ENCODE measurements at places on chromosomes 1 and 21.
A peak's percentile ranks its signal among the peaks of the same experiment; 100 is the strongest.

DNA sequence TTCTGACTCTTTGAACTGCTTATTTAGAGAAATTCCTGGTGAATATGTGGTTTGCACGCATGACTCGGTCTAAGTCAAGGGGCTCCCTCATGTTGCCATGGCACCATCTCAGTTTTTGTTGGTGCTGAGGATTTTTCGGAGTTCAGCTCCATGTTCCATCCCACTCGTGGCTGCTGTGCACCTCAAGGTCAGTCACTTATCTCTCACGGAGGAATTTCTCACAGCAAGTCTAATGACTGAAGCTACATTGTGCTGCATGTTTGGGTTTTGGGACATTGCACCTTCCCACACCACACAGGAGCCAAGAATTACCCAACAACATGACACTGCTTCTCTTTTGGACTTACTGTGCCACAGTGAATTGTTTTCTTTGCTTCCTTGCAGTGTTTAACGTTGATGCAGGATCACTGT is 269.9 kb downstream of the NCAM2 start:
- no peak for DNase-seq

DNA sequence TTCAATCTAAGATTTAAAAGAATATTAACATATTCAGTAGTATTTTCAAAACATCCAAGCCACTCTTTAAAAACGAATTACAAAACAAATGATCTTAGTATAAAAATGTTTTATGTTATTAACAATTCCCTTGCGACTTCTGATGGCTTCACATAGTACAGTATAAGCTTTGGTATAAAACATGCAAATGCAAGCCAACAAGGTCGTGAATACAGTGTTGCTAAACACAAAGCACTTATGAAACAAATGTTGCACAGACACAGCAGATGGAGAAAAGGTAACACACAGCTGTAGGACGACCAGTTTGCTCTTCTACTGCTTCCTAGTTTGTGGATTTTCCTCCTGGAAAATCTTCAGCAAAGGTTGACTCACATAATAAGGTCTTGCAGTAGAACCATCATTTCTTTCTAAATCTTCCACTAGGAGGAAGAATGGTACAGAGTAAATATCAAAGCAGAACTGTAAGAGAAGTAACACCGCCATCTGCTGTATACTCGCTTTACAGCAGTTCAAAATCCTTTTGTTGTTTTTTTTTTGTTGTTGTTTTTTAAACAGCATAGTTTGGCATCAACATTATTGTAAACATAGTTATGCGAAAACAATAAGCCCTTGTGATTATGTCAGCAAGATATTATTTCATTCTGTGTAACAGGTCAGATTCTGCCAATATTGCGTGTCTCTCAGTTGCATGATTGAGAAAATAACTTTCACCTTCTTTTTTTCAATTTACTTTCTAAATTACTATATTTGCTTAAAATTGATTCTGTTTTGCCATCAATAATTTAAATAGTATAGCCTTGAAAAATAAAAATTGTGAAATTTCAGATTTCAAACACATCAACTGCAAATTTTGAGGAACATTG is 69.5 kb downstream of the LHX8 start:
- DNase-seq = peak; percentile 54

GRCh38 chr1:203219934-203220333 is 9.5 kb downstream of the CHIT1 start:
- no peak for DNase-seq

DNA sequence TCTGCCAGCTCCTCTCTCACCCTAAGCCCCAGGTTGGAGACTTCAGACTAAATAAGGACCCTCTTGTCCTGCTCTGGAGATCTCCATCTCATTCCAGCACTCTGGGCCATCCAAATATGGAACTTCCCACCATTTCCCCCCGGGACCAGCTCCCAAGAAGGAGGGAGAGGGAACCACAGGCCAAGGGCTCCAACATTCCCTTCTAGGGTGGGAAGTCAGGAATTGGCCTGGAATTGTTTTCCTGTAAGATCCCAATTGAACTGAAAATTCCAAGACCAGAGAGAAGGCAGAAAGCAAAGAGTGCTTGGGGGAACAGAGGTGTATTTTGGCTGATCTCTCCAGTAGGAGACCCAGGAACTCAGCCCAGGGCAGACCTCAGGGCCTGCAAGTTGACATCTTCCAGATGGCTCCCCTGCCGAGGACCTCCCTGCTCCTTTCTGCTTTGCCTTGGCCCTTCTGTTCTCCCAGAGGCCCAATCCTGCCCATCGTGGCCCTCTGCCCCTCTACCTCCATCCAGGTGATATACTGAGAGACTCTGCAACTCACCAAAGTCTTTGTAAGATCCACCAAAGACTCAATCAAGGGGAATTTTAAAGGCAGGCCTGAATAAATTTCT is 14.9 kb downstream of the CSRP1 start:
- DNase-seq = no peak

DNA sequence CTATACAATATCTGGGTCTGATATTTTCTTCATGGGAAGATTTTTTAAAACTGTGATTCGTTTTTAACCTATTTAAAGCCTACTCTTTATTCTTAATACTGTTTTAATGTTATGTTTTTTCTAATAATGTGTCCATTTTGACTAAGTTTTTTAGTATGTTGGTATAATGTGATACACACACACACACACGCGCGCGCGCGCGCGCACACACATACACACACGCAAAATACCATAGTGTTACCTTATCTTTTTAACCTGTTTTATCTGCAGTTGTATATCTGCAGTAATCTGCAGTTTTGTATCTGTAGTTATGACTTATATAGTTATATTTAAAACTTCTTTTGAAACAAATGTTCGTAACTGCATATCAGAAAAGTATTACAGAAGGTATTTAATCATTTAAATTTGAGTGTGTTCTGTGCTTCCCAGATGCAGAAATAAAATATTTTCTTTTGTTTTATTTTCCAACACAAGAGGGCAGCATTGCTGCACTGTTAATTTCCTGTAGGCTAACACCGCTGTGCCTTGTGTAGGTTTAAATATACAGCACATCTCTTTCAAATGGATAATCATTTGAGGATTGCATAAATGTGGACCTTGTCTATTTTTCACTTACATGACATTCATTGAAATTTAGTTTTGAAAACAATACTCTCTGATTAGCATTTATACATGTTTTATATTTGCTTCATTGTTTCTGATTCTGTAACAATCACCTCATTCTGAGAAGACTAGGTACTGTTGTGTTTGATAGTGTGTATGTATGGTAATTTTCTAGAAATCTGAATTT is 166.1 kb downstream of the PDE4B start:
- DNase-seq = peak; percentile 57

GRCh38 chr1:32099426-32099825 is 8.4 kb upstream of the KPNA6 start:
- DNase-seq = no peak

GRCh38 chr1:45499415-45499769 is 481 bp downstream of the CCDC163 start:
- DNase-seq = no peak

DNA sequence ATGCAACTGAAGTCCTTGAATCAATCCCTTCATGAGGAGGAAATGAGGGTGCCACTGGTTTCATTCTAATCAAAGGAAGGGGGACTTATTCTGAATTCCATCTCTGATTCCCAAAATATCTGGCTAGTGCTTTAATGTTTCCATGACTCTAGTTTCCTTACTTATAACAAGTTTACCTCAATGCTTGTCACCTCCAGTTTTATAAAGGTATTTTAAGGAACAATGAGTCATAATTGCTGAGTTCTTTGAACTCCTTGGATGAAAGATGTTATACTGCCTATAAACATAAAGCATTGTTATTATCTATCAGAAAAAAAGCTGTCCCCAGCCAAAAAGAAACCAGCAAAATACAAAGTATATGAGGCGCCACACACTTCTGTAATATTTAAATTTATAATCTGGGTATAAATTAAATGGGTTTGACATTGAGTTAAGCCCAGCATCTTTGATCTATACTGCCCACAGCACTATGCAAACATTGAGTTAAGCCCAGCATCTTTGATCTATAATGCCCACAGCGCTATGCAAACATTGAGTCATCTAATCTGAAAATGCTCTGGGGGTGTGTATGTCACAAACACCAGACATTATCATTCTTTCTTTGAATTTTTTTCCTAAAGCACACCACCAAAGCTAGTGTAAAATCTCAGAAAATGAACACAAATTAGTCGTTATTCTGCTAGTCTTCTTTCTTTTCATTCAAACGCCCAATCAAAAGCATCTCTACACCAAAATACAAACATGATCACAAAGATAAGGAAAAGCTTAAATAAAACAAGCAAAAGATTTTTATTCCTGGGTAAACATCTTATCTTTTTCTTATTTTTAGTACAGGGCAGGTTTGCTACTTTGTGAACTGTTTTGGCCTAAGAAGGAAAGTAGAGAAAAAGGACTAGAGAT is 11.5 kb upstream of the CXADR start:
- no peak for DNase-seq

DNA sequence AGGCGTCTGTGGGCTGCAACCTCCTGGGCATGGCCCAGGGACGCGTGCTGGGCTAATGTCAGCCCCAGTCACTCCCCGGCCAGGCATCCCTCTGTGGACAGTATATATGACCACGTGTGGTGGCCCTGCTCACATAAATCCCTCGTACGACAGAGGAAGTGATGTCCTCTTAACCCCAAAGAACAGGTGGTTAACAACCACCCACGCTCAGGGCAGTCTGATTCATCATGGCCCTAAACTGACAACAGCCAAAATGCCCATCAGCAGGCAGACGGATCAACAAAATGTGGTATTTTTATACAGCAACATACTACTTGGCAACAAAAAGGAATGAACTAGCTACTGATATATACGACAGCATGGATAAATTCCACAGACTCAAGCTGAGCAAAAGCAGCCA is 51.0 kb downstream of the ECE1 start:
- DNase-seq = no peak

- DNase-seq = peak; percentile 54
Measured at GRCh38 chr1:58879464-58879863, 95.6 kb upstream of the JUN start.

DNA sequence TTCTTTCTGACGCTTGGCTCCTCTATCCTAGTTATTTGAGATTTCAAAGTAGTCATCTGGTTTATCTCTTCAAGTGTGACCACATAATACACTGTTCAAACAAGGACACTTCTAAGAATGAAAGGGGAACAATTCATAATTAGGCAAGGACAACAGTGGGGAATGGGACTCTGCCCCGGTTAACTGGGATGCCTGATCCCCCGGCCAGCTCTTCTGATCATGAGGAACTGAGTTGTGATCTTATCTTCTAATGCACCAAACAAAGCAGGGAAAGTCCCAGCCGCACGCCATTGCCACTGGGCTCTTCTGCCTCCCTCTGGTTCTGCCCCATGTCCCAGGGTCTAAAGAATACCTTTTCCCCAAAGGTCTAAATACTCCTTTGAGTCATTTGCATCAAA is 158.2 kb upstream of the IRF2BP2 start:
- DNase-seq = no peak

DNA sequence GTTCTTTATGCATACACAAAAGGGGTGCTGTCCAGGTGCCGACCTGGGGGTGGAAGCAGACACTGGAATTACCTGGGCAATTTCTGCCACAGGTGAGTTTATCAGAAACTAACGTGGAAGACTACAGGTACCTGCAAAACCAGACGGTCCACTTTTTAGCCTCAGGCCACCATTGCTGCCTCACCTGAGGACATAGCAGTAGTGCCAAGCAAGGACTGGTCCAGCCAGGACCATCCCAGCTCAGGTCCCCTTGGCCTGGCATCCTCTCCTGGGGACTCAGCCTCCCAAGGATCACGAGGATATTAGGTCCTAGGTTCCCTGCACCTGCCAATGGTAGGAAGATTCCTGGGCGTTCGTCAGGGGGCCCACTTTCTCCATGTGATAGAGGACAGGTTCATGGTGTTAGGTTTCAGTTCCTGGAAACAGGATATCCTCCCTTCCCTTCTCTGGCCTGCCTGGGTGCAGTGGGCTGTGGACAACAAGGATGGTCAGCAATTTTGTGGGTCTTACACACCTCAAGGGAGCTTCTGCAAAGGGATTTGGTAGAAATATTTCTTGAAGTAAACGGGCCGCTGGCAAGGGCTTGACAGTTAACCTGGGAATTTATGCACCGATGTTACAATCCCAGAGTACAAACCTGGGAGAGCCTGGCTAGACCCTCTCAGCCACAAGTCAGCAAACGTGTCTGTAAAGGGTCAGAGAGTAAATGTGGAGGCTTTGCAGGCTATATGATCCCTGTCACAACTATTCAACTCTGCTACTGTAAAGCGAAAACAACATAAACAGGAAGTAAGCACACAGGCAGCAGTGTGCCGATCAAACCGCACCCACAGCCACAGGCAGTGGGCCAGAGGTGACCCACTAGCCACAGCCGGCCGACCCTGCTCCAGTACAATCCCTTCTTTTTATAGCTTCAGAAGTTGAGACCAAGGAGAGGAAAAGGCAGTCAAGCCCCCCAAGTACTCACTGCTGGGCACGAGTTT is 71.4 kb upstream of the RAB4A start:
- DNase-seq = no peak

GRCh38 chr21:16519036-16519435 is 789.3 kb downstream of the USP25 start:
- no peak for DNase-seq

- DNase-seq = no peak
Measured at GRCh38 chr1:187537936-187538335, 709.2 kb downstream of the PLA2G4A start.

GRCh38 chr1:185631843-185632242 is 102.3 kb upstream of the HMCN1 start:
- DNase-seq = no peak

- peak; percentile 47 for DNase-seq
Measured at GRCh38 chr1:54885807-54886723, 930 bp downstream of the DHCR24 start.

DNA sequence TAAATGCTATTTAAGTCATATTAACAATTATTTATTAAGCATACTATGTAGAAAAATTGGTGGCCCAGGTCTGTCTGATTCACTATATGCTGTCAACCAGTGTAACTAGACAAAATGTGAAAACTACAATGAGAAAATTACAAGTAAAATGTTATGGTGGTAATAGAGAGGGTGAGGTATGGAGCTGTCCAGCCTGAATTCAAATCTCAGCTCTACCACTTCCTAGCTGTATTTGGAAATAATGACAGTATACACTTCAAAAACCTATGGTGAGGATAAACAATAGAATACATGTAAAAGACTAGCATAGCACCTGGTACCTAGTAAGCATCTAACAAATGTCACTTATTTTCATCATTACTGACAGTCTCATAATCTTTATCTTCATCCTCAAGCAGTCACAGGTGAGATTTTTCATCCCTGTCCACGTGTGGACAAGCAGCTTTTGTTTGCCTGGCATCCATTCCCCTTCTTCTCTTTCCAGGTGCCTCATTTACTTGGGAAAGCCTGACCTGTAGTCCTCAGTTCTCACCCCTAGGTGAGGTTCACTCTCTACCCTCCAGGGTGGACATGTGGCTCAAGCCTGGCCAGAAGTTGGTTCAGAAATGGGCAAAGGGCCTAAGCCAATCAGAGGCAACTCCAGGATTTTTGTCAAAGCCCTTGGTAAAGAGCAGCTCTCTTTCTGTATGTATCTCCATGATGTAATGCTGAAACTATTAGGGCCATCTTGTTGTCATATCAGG is 29.5 kb downstream of the EGLN1 start:
- DNase-seq = no peak

- DNase-seq = no peak
Measured at GRCh38 chr1:165824269-165824643, 3.2 kb upstream of the UCK2 start.

GRCh38 chr1:211541720-211542477 is 37.1 kb downstream of the SLC30A1 start:
- DNase-seq = no peak

- peak; percentile 92 for DNase-seq
Measured at GRCh38 chr21:17461014-17461413, 51.8 kb upstream of the CXADR start.

All from amniotic epithelial cell (primary cell).